Tongue (tissue), 3 donors: ENCODE measurements at places on chromosomes 2 and 18.

DNA sequence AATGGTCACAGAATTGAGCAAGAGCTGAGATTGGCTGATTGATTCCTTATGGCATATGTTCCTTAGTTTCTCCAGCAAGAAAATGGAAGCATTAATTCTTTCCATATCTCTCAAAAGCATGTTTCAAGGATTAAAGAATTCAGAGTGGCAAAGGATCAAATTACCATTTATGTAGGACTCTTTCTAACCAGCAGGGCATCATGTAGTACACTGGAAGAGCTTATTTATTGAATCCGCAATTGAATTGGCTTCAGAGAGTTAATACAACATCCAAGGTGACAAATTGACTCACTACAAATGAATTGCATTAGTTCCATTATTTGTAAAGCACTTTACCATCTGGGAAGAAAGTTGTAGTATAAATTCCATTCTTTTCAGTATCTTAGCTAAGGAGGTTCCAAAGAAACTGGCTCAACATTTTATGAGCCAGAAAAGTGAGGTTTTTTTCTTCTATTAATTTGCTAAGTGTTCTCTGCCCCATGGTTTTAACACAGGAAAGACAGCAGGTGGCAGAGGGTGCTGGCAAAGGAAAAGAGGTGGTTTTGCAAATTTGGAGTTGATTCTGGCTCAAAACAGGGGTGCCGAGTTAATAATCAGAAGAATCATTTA lies 409.9 kb downstream of the MTX2 start:
- no peak for DNase-seq

DNA sequence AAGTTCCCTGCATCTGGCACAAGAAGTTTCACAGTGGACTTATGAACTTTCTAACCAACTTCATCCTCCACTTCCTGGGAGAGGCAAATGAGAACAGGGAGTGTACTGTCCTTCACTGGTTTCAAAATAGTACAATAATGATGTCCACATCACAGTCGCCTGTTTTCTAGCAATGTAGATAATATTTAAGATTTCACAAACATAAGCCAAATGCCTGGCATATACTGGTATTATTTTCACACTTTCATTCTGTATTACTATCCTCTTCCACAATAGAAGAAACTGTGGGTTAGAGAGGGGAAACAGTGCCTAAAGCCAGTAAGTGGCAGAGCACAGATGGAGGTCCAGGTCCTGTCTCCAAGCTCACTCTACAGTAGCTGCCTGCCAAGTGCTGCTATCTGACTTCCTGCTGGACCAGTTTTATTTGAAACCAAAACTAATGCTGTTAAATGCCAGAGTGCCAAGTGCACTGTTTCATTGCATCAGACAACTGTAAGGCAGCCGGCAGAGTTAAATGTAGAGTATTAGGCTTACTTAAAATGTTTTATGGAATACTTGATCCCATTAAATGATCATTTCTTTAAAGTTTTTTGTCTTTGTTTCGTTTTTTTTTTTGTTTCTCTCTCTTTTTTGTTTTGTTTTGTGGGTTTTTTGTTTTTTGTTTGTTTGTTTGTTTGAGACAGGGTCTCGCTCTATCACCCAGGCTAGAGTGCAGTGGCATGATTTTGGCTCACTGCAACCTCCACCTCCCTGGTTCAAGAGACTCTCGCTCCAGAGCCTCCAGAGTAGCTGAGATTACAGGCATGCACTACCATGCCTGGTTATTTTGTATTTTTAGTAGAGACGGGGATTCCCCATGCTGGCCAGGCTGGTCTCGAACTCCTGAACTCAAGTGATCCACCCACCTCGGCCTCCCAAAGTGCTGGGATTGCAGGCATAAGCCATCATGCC lies 15.1 kb downstream of the COBLL1 start:
- DNase-seq = peak; percentile 66

- no peak for DNase-seq
These were observed 12.9 kb downstream of the IGFBP2 start for GRCh38 chr2:216646116-216646515.

- peak; percentile 24 for DNase-seq
These were observed 122.5 kb downstream of the PLA2R1 start for GRCh38 chr2:159939946-159940345.

- peak; percentile 77 for DNase-seq
These were observed 242.5 kb downstream of the RPIA start for GRCh38 chr2:88933980-88934379.

- DNase-seq = no peak
These were observed 425.5 kb upstream of the PKDCC start for GRCh38 chr2:41622301-41622700.

- peak; percentile 78 for DNase-seq
These were observed 18.6 kb upstream of the NCL start for GRCh38 chr2:231482806-231483391.

DNA sequence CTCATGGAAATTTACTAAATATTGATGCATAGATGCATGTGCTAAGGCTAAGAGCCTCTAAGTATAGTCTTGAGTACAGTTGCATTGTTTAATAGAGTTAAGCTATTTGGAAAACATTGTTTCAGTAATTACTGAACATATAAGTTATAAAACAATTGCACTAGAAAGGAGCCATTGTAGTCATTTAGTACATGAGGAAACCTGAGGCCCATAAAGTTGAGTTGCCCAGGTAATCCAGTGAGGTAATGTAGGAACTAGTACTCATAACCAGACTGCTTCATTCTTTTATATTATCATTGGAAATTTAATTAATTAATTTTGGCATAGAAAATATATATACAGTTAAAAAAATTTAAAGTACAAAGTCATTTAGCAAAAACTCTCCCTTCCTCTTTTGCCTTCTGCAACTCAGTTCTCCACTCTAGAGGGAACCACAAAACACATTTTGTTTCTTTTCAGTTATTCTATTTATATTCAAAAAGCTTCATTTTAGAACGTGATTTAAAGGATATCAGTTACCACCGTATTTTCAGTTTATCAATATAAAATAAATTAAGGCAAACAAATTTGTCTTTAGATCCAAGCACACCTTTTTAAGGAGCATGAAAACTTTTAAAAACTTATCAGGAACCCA lies 27.8 kb upstream of the TBR1 start:
- no peak for DNase-seq

- no peak for DNase-seq
These were observed 429.3 kb downstream of the TGIF1 start for GRCh38 chr18:3879114-3879835.

DNA sequence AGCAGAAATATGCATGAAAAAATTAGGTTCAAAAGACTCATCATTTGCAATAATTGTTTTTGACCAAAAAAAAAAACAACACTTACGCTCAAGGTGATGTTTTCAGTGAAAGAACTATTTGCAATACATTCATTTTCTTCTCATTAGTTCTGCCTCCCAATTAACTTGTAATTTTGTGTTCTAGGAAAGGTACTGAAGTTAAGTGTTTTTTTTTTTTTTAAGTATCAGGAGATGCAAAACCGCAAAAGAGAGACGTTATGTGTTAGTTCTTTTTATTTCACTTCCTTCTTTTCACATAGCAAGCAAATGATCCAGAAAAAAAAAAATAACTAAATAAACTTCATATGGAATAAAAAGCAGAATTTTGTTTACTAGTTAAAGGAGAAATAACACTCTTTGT lies 735.2 kb upstream of the GCFC2 start:
- DNase-seq = no peak

GRCh38 chr2:44705876-44706480 lies 235.5 kb upstream of the SIX3 start:
- no peak for DNase-seq

DNA sequence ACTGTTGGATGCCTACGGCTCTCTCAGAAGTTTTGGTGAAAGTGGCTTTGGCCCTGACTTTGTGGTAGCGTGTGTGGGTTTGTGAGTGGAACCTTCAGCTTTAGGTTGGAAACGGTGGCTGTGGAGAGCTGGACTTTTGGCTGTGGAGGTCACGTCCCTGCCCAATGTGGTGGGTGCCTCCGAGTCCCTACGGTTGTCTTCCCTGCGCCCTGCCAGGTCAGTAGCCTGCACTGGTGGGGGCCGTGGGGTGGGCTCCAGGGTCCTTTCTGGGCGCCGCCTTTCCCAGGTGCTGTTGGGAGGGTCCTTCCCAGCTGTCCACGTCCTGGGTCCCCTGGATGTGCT lies 11.1 kb downstream of the COLEC11 start:
- no peak for DNase-seq

DNA sequence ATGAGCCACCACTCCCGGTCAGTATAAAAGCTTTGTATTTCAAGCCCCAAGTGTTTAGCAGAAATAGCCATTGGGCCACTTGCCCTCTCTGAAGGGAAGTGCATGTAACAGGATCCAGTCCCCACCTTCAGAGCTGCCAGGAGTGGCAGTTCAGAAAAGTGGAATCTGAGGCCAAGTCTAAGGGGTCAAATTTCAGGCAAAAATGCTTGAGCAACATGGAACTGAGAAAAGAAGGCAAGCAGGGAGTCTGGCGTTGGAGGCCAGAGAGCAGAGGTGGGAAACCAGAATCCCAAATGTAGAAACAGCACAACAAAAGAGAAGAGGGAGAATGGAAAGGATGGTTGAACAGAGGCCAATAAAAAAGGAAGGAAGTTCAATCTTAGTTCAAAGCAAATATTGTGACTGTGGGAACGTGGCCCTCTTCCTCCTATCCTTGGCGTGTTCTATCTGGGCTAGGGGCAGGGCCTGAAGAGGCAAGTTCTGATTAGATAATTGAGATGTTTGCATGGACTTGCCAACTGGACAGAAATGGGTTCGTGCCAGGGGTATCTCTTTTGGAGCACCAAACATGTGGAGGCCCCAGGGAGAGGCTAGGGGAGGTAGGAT lies 102.2 kb downstream of the AP1S3 start:
- DNase-seq = no peak

GRCh38 chr2:160510617-160511016 lies 17.0 kb upstream of the RBMS1 start:
- no peak for DNase-seq
